Kidney (tissue), 22 donors: ENCODE measurements at places on chromosomes 2 and 18.
A peak's percentile ranks its signal among the peaks of the same experiment; 100 is the strongest.

GRCh38 chr18:78678318-78678695 lies 301.3 kb upstream of the SALL3 start:
- H3K4me1 ChIP-seq, result no peaks in the 10 kb centered on the region
- no peak overlapping the region for H3K27ac ChIP-seq
- H3K36me3 ChIP-seq, result no peaks in the 10 kb centered on the region
- peak; percentile 31 for DNase-seq
- H3K4me3 ChIP-seq, result no peak overlapping the region

DNA sequence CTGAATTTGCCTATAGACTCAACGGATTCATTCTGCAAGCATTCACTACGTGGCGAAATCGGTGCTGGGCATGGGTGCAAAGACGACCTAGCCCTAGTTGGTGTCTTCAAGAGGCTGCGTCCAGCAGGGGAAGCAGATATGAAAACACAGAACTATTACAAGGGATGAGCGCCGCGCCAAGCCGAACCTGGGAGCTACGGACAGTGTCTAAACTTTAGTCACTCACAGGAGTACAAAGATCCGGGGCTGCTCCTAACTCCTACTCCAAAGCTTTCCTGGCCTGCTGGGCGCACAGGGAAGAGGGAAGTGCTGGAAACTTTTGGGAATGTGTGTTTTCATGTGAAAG lies 732 bp upstream of the ANXA4 start:
- H3K4me1 ChIP-seq, result peaks cover 9% of the 10 kb centered on the region
- DNase-seq, result peak; percentile 59
- H3K4me3 ChIP-seq, result peak overlapping the region; percentile 82
- H3K27me3 ChIP-seq, result no peaks in the 10 kb centered on the region

DNA sequence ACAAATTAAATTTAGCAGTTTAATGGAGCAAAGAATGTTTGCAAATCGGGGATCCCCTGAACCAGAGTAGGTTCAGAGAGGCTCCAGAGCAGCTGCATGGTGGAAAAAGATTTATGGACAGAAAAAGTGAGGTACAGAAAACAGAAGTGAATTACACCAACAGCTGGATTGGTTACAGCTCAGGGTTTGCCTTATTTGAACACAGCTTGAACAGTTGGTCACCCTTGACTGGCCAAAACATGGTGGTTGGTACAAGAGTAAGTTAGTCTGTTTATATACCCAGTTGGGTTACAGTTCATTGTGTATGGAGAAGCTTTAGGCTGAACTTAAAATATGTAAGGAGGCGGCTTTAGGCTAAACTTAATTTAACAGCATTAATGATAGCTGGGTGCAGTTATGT lies 5.4 kb upstream of the CDCA7 start:
- H3K36me3 ChIP-seq, result no peaks in the 10 kb centered on the region
- H3K27me3 ChIP-seq, result no peaks in the 10 kb centered on the region
- no peaks in the 10 kb centered on the region for H3K4me1 ChIP-seq
- H3K27ac ChIP-seq, result no peak overlapping the region
- no peak overlapping the region for H3K4me3 ChIP-seq

DNA sequence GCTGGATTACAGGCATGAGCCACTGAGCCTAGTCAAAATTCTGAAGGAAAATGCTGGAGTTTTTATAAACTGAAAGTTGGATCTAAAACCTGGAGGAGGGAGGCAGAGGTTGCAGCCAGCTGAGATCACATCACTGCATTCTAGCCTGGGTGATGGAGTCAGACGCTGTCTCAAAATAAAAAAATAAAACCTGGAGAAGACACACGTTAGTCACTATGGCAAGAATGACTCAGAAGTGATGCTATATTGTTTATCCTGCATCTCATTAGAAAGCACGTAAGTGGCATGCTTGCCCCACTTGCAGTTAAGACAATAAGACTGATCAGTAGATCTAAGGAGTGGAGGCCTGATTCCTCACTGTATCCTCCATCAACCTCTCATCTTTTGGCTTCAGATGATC lies 106.6 kb upstream of the STON1 start:
- H3K4me1 ChIP-seq, result no peaks in the 10 kb centered on the region
- no peak for DNase-seq
- H3K27ac ChIP-seq, result no peak overlapping the region

- H3K4me3 ChIP-seq, result no peak overlapping the region
- no peaks in the 10 kb centered on the region for H3K27me3 ChIP-seq
- H3K36me3 ChIP-seq, result no peaks in the 10 kb centered on the region
- H3K4me1 ChIP-seq, result no peaks in the 10 kb centered on the region
- H3K27ac ChIP-seq, result no peak overlapping the region
Measured at GRCh38 chr2:182110347-182110746, 124.7 kb downstream of the PPP1R1C start.
